Activated naive CD4-positive, alpha-beta T cell treated with anti-CD3 and anti-CD28 coated beads for 36 hours (primary cell): ENCODE measurements at places on chromosomes 5 and 9.

DNA sequence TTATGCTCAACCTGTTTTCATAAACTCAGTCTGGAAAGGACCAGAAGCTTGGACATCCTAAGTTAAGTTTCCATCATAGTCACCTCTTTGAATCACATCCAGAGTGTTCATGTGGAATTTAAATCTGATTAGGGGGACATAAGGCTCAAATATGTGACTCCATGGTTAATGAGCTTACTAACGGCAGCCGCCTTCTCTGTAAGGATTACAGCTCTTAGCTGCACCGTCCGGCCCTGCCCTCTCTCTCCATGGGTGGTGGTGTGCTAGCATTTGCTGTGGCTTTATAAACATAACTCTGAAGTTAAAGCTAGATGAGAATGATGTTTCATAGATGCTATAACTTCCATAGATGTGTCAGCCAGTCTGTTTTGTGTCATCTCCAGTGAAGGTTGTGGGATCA is 156.5 kb downstream of the TRIO start:
- no peaks in the 10 kb centered on the region for H3K4me1 ChIP-seq
- no peak for DNase-seq
- no peak overlapping the region for H3K27ac ChIP-seq
- no peaks in the 10 kb centered on the region for H3K36me3 ChIP-seq
- H3K4me3 ChIP-seq, result no peak overlapping the region
- H3K27me3 ChIP-seq, result no peaks in the 10 kb centered on the region

- H3K4me3 ChIP-seq, result no peak overlapping the region
- no peak overlapping the region for H3K27ac ChIP-seq
- H3K27me3 ChIP-seq, result no peaks in the 10 kb centered on the region
- DNase-seq, result no peak
Measured at GRCh38 chr5:151660616-151661495, 25.9 kb downstream of the SPARC start.

- H3K27ac ChIP-seq, result no peak overlapping the region
- DNase-seq, result no peak
- no peaks in the 10 kb centered on the region for H3K36me3 ChIP-seq
Measured at GRCh38 chr5:7080501-7080900, 315.4 kb upstream of the ADCY2 start.

DNA sequence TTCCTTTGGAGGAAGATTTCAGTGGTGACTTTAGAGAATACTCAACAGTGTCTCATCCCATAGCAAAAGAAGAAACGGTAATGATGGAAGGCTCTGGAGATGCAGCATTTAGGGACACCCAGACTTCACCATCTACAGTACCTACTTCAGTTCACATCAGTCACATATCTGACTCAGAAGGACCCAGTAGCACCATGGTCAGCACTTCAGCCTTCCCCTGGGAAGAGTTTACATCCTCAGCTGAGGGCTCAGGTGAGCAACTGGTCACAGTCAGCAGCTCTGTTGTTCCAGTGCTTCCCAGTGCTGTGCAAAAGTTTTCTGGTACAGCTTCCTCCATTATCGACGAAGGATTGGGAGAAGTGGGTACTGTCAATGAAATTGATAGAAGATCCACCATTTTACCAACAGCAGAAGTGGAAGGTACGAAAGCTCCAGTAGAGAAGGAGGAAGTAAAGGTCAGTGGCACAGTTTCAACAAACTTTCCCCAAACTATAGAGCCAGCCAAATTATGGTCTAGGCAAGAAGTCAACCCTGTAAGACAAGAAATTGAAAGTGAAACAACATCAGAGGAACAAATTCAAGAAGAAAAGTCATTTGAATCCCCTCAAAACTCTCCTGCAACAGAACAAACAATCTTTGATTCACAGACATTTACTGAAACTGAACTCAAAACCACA is 67.4 kb downstream of the VCAN start:
- H3K36me3 ChIP-seq, result no peaks in the 10 kb centered on the region
- H3K4me3 ChIP-seq, result no peak overlapping the region
- H3K4me1 ChIP-seq, result peaks cover 12% of the 10 kb centered on the region
- H3K27me3 ChIP-seq, result peaks cover 17% of the 10 kb centered on the region

DNA sequence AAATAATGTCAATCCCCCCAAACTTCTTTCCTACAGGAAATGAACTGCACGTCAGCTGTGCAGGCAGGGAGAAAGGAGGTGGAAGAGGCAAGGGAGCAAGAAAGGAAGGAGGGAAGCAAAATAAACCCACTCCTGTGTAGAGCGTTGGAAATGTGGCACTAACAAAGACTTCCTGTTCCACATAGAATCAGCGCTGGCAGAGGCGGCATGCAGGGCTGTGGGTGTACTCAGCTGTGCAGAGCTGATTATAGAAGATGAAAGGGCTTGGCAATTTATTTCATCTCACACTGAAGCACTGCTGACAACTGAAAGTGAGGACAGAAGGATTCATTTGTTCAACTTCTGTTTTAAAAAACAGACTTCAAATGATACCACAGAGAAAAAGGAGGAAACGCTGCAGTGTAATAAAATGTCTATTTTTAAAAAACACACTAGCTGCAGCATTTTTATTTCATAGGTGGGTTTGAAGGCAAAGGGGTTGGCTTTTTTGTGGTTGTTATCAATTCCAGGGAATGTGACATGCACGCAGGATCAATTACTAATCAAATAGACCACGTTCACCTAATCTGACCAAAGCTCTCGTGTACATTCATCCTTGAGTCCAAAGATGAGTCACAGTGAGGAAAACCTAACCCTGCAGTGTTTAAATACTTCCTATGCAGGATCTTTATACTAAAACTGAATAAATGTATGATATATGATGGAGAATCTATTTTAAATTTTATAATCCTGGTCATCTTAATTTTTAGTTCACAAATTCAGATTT is 583.5 kb downstream of the ZNF608 start:
- H3K4me3 ChIP-seq, result no peak overlapping the region
- no peak overlapping the region for H3K27ac ChIP-seq
- no peaks in the 10 kb centered on the region for H3K27me3 ChIP-seq
- no peak for DNase-seq
- peaks cover 1% of the 10 kb centered on the region for H3K4me1 ChIP-seq
- H3K36me3 ChIP-seq, result no peaks in the 10 kb centered on the region
